Skin of body (tissue), 3 donors: ENCODE measurements at places on chromosomes 11 and 22. TPM values are rescaled to one million over a fixed set of nuclear protein-coding genes. Genes with fewer than 3 reads are reported as not detected.

CRYBB3 gene
- not detected for total RNA-seq

DNA sequence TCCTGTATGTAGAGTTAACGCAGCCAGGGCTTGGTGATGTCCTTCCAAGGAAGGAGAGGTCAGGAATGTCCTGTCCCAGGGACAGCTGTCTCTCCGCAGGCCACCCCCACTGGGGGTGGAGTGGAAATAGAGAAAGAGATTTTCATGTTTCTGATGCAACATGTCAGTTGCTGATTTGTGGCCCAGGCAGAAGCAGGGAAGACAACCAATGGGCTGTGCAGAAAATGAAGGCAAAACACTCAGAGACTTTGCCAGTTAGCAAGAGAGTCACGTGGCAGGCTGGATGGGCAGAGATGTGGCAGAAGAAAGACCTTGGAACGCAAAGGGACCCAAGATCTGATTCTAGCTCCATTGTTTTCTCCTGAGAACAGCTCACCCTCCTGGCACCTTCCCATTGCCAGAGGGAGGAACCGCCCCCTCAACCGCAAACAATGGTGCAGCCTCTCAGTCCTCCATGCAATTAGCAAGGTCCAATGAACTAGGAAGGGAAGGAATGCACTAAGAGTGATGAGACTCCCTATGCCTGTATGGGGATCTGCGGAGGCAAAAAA lies 71.0 kb downstream of the SYN3 start:
- no peak for DNase-seq

- DNase-seq: no peak
Measured at GRCh38 chr11:3955299-3955665, 99.8 kb downstream of the STIM1 start.

PIH1D2 gene
- 1.4 TPM for total RNA-seq

GRCh38 chr11:67449116-67449844 lies 3.2 kb downstream of the GPR152 start:
- no peak for DNase-seq

DNA sequence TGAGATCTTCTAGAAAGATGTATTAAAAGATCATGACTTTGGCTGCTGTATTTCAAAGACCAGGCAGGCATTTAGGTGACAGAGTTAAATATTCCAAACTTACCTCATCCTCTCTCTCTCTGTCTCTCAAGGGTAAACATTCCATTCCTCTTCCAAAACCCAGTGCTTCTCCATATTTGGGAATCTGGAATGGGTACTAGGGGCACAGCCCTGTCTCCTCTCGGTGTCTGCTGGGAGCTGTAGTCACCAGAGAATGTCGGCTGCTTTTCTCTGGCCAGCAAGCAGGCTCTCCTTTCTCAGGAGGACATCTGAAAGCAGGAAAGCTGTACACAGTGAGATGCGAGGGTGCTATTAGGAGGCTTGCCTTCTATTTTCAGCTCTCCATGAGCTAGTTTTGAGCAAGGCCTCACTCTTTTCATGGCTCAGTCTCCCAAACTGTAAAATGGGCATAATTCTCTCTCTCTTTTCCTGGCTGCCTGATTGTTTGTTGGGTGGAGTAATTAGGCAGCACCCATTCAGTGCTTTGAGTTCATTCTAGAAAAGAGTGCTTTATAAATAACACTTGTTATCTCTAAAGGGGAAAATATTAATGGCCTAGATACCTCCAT lies 9.3 kb upstream of the PEX26 start:
- DNase-seq: no peak

- no peak for DNase-seq
Measured at GRCh38 chr11:103768816-103769215, 267.6 kb upstream of the DDI1 start.

SLC22A12 gene
- not detected for total RNA-seq

- DNase-seq: peak; percentile 84
Measured at GRCh38 chr11:122322329-122322728, 206.3 kb upstream of the BLID start.

DNA sequence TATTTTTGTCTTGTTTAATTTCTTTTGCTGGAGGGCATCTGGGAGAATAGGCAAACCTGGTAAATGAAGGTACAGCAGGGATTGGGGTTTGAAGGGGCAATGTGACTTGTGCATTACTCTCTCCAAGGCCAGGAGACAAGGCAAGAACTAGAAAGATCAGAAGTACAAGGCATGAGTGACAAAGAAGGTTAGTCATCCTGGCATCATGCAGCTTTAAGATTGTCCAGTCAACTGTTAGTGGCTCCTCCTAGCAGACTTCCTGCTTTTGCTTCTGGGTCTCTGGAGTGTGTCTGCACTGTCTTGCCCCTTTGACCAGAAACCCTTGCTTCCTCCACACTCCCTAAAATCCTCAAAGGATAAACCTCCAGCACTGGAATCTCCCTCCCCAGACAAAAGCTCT lies 27.2 kb upstream of the GLYATL1 start:
- no peak for DNase-seq

TBCEL gene
- 28.6 TPM for total RNA-seq

GRCh38 chr11:57358543-57358961 lies 20.4 kb downstream of the P2RX3 start:
- DNase-seq: peak; percentile 25

DNA sequence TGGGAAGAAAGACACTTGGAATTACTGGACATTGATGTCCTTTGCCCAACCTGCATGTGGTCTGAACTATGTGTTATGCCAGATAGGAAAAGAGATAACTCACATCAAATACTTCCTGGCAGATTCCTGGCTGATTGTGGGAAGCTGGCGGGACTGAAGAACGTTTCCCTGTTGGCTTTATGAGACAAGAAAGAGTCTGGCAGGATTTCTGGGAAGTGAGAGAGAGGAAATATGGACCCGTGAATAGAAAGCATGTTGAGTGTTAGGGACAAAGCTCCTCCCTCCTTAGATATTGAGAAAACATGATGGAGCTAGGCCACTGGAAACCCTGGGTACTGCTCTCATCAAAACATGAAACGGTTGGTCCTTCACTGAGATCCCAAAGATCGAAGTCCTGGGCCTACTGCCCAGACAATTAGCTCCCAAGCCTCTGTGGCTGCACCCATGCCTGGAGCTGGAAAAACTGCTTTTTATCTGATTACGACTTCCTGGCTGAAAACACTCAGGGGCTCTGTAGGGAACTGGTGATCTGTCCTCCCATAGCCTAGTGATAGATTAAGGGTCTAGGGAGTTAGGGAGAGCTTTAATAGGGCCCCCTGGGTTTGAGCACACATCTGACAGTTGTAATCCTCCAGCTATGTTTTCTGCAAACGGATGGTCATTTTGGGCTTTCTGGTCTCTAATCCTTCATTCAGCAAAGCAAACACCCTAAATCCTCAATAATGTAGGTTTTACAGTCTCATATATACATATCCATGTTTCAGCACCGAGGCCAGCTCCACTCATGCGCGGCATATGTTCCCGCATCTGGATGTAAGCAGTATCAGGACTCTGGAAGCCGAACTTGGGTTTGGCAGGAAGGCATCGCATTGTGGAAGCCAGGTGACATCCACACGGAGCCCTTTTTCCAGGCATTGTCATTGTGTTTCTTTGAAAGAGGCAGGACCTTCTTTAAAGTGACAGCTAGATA lies 6.1 kb upstream of the B3GAT1 start:
- DNase-seq: peak; percentile 62

DGCR6L gene
- 25.1 TPM for total RNA-seq

DNA sequence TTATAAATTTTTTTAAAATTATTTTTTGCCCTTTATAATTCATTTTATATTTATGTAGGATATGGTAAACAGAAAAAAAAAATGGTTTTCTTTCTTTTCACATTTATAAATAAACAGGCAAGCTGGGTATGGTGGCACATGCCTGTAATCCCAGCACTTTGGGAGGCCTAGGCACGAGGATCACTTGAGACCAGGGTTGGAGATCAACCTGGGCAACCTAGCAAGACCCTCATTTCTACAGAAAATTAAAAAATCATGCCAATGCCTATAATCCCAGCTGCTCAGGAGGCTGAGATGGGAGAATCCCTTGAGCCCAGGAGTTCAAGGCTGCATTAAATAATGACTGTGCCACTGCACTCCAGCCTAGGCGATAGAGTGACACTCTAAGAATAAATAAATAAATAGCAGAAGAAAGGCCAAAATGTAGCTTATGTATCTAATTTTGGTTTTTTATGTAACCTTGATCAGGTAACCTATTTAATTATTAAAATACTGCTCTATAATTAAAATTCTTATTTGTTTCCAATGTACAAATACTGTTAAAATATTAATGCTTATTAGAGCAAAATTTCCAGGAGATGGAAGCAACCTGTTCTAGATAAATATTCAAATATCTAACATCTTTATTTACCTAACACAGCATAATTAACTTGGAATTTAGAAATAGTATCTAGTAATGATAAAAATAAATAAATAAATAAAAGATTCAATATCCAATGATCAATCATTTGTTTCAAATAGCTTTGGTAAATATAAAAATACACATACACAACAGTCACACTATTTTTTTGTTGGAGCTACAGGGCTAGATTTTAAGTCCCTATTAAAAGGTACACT lies 21.4 kb downstream of the PI4KA start:
- no peak for DNase-seq

GRCh38 chr11:116793772-116794097 lies 2.1 kb upstream of the APOA5 start:
- no peak for DNase-seq

DNA sequence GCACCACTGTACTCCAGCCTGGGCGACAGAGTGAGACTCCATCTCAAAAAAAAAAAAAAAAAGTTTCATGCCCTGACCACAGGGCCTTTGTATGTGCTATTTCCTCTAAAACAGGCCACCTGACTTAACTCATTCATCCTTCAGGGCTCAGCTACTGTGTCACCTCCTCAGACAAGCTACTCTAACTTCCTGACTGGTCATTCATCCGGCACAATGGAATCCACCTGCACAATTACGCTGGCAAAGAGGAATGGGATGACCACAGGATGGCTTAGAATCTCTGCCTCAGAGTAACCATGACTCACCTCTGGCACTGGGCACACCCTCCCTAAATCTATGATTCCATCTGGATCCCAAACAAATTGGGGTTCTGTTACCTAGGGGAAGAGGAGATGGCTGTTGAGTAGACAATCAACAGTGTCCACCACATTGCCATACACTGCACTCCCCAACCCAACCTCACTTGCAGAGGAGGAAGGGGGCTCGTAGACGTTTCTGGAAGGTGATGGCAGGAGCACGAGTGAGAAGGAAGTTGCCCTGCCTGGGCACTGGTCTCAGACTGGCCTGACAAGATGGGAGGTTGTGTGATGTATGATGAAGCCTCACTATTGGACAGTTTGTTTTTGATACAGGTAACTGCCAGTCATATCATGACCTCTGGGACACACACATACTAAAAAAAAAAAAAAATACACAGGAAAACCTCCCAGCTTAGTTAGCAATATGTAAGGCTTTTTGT lies 22.8 kb upstream of the HMOX1 start:
- DNase-seq: no peak

C11orf21 gene
- 2.0 TPM for total RNA-seq

DNA sequence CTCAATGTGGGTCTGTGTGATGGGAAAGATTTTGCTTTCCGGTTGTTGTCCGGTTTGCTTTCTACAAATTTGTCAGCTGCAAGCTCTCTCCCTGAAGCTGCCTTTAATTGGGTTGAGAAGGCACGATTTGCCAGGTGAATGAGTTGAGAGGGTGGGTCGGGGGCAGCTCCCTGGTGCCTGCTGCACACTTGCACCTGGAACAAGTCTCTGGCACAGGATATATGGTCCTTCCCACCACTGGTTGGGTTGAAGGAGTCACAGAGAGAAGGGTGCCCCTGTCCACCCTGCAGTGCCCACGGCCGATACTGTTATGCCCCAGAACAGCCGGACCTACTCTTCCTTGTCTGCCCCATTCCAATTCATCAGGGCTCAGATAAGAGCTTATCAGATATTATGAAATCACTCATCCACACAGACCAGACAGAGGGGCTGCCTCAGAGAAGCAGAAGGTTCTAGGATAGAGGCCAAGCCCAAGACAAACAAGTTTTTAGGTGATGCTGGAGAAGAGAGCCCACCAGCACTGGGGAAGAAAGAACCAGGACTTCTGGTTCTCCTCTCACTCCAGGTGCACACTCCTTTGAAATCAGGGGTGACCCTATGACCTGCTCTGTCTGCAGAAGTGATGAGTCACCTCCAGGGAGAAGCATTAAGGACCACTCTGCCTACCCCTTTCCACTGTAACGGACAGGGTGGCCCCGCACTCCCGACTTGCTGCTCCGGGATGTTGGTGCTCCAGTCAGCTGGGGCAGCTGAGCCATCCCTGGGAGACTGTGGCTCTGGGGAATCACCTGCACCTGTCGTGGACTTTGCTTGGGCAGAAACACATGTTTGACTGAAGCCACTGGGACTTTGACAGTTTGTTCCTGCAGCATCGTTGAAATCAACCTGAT lies 45.3 kb downstream of the RTL6 start:
- DNase-seq: no peak

DNA sequence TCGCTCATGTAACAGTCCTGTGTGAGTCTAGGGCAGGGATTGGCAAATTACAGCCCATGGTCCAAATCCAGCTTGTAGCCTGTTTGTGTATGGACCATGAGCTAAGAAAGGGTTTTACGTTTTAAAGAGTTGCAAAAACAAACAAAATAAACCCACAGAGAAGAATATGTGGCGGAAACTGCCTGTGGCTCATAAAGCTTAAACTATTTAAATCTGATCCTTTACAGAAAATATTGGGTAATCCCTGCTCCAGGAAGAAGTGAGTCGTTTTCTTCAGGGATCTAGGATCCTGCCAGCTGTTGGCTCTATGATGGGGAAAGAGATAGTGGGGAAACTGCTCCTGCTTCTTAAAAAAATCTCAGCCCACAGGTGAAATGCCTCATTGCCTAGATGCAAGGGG lies 3.4 kb upstream of the OR6Q1 start:
- DNase-seq: no peak

DNA sequence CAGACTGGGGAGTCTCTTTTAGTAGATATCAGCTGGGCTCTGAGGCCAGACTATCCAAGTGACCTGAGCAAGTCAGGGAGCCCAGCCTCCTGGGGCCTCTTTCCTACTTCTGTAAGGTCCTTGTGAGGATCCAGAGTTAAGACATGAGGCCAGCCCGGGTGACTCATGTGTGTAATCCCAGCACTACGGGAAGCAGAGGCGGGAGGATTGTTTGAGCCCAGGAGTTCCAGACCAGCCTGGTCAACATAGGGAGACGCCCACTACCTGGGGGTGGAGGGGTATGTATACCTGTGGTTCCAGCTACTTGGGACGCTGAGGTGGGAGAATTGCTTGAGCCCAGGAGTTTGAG lies 36.9 kb upstream of the POLA2 start:
- DNase-seq: no peak

GRCh38 chr11:120494595-120494994 lies 17.0 kb upstream of the GRIK4 start:
- DNase-seq: no peak
